ENCODE measurements at places on chromosomes 16 and 17. TPM values are rescaled to one million over a fixed set of nuclear protein-coding genes. Genes with fewer than 3 reads are reported as not detected.

The KRTAP4-8 gene
- not detected for total RNA-seq

The MC1R gene
- total RNA-seq: 5.6 TPM

The SCNN1B gene
- total RNA-seq: 1.6 TPM

The ZNF200 gene
- 13.1 TPM for total RNA-seq

The PMFBP1 gene
- 0.04 TPM for total RNA-seq

The NDUFAF8 gene
- total RNA-seq: 32.6 TPM

The NEUROD2 gene
- not detected for total RNA-seq

The PDK2 gene
- total RNA-seq: 14.2 TPM

The FBXO39 gene
- total RNA-seq: not detected

The KRTAP1-5 gene
- total RNA-seq: not detected

The MYO15B gene
- 9.9 TPM for total RNA-seq

The GLYR1 gene
- total RNA-seq: 64.7 TPM

The TBC1D3B gene
- 1.1 TPM for total RNA-seq

The TPSB2 gene
- total RNA-seq: not detected

The TPPP3 gene
- 0.44 TPM for total RNA-seq

The PRRT2 gene
- 1.8 TPM for total RNA-seq

The GNAO1 gene
- total RNA-seq: 3.8 TPM

The SLC35G6 gene
- not detected for total RNA-seq

The LPCAT2 gene
- total RNA-seq: 6.1 TPM

The SCPEP1 gene
- 38.3 TPM for total RNA-seq

The CDH8 gene
- total RNA-seq: 0.87 TPM

The NXPH3 gene
- 1.7 TPM for total RNA-seq

The LITAFD gene
- not detected for total RNA-seq

The CTRB1 gene
- total RNA-seq: not detected

The HSD17B1 gene
- 1.1 TPM for total RNA-seq

The RND2 gene
- total RNA-seq: 25.9 TPM

The BEAN1 gene
- total RNA-seq: not detected

The SBK1 gene
- 23.6 TPM for total RNA-seq

The TVP23A gene
- total RNA-seq: 0.26 TPM

The FUS gene
- total RNA-seq: 39.8 TPM

The SNAI3 gene
- 2.9 TPM for total RNA-seq

The HEATR9 gene
- not detected for total RNA-seq

The TERB1 gene
- total RNA-seq: not detected

The CCL23 gene
- total RNA-seq: not detected

The CACNG3 gene
- total RNA-seq: not detected

The KRTAP3-2 gene
- not detected for total RNA-seq

The ERBB2 gene
- total RNA-seq: 207 TPM

The MYH11 gene
- not detected for total RNA-seq

The ICAM2 gene
- 0.59 TPM for total RNA-seq

The POLR2A gene
- 46.1 TPM for total RNA-seq

The DNAI2 gene
- not detected for total RNA-seq

The C16orf92 gene
- total RNA-seq: not detected

The TBX2 gene
- total RNA-seq: not detected

The EZH1 gene
- total RNA-seq: 26.4 TPM

The ANKRD40CL gene
- total RNA-seq: not detected

The SPATA32 gene
- total RNA-seq: 0.24 TPM

The RNF43 gene
- total RNA-seq: 1.3 TPM

The CHD3 gene
- total RNA-seq: 30.1 TPM

The RSKR gene
- total RNA-seq: 12.2 TPM

The SOST gene
- total RNA-seq: not detected

The TEX14 gene
- total RNA-seq: 0.33 TPM

The TP53TG3B gene
- not detected for total RNA-seq

The GAS2L2 gene
- 0.10 TPM for total RNA-seq

The SMIM36 gene
- not detected for total RNA-seq

The SLC38A7 gene
- total RNA-seq: 16.1 TPM

Measured in H7 (cell line).